ENCODE measurements at places on chromosomes 4 and X.

DNA sequence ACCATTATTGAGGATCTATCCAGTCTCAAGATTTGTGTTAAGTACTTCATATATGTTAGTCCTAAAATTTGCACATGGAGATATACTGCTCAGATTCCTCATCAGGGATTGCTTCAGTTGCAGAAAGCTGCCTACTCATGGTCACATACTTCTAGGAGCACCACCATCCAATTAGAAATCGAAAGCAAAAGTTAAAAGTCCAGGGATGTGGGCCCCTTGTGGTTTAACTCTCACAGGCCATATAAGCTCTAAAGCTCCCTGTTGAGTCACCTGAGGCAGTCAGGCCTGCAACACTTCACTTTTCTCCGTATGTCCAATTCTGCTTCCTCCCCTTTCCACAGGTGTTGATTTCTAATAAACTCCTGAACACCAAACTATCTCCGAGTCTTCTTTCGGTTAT lies 84.2 kb downstream of the CNOT6L start:
- DNase-seq = no peak

GRCh38 chr4:144647095-144647561 lies 1.2 kb downstream of the HHIP start:
- DNase-seq = no peak

DNA sequence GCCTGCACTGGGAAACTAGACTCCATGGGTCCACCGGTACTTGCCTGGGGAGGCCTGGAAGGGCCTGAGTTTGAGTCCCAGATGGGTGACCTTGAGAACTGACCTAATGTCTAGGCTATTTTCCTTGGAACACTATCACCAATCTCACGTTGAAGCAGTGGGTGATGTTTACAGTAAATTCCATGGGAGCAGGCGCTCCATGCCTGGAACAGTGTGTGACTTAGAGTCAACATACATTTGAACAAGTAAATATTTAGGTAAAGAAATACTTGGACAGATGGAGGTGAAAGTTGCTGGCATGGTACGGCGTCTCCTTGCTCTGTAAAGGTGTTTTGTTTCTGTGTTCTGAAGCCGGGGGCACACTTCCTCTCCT lies 47.5 kb downstream of the TBC1D14 start:
- no peak for DNase-seq

- DNase-seq = no peak
These were observed 16.8 kb downstream of the AFF2 start for GRCh38 chrX:148517176-148517575.

- no peak for DNase-seq
These were observed 511.5 kb downstream of the GLUD2 start for GRCh38 chrX:121558886-121559285.

Data from activated T-helper 1 cell treated with Interleukin-2 at 50 U/mL for 16 hours (primary cell).